ENCODE measurements at places on chromosomes 1 and 21.
A peak's percentile ranks its signal among the peaks of the same experiment; 100 is the strongest.

DNA sequence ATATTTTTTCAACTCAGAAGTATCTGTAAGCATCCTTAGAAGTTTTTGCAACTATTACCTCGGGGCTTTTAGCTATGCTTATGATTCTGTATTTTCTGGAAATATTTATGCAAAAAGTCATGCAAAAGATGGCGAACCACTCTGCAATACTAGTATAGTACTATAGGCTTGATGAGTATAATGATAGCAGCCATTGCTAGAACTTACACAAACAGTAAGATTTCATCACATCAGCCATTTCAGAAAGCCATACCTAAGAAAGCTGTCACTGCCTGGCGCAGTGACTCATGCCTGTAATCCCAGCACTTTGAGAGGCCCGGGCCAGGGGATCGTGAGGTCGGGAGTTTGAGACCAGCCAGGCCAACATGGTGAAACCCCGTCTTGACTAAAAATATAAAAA, 227.1 kb downstream of the LRRC7 start:
- peak; percentile 3 for DNase-seq

- DNase-seq: no peak
These were observed 288.7 kb downstream of the LMX1A start for GRCh38 chr1:165067829-165068228.

DNA sequence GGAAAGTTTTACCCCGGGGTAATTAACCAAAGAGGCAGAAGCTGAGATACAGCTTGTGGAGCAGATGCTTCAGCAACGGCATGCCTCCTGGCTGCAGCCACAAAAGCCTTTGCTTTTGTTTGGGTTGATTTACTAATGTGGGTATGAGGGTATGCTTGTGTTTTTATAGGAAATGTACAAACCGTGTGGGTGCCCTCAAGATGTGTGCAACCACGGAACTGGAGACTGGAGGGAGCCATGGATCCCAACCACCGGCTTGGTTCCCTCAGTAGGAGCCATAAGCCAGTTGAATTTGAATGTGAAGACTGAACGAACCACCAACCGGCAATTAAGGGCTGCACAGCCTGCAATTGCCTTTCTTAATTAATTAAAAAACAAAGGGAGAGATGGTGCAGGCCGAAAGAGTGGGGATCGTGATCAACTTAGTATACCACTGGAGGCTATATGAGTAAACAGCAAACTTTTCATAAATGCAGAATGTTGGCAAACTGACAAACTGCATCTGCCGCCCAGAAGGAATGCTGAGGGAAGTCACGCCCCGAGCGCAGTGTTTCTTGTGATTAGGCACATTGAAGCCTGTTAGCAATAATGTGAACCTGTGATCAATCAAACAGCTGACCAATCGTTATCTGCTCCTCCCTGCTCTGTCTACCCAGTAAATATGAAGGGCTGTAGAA, 104.1 kb downstream of the DISP1 start:
- DNase-seq: peak; percentile 59

DNA sequence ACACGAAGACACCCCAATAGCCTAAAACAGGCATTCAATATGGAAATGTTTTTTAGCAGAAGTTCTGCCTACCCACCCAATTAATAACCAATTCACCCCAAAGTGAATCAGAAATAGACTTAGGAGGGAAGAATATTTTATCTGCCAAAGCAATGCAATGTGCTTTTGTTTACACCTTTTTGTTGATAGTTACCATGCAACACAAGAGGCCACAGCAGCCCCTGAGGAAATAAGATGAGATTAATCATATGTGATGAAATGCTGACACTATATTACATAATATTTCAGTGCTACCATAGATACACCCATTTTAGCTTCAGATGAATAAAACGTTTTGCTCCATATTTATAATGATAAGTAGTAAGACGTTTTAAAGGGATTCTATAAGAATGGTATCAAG, 60.9 kb upstream of the RGS2 start:
- DNase-seq: no peak

DNA sequence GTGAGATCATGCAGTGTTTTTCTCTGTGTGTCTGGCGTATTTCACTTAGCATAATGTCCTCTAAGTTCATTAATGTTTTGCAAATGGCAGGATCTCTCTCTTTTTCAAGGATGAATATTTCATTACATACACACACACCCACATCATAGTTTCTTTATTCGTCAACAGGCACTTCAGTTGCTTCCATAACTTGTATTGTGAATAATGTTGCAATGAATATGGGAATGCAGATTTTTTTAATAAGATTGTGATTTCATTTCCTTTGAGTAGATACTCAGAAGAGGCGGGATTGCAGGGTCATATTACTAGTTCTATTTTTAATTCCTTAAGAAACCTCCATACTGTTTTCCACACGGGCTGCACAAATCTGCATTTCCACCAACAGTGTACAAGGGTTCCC, 134.0 kb downstream of the CLEC20A start:
- DNase-seq: peak; percentile 62

- no peak for DNase-seq
These were observed 168.5 kb upstream of the IRF2BP2 start for GRCh38 chr1:234778221-234779159.

- DNase-seq: peak; percentile 82
These were observed 1.7 kb upstream of the FYB2 start for GRCh38 chr1:56820755-56821461.

DNA sequence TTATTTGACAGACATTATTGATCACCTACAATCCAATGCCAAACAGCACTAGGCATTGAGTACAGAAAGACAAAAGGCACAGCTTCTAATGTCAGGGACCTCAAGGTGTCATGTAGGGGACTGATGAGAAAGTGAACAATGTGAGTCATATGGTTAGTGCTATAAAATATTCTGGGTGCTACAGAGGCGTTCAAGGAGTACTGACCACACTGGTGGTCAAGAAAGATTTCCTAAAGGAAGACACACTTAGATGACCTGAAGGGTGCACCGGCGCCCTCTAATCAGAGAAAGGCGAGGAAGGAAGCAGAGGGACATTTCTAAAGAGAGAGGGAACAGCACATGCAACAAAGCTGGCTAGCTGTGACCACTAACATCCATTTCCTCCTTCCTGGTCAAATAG, 64.9 kb upstream of the F3 start:
- peak; percentile 21 for DNase-seq

DNA sequence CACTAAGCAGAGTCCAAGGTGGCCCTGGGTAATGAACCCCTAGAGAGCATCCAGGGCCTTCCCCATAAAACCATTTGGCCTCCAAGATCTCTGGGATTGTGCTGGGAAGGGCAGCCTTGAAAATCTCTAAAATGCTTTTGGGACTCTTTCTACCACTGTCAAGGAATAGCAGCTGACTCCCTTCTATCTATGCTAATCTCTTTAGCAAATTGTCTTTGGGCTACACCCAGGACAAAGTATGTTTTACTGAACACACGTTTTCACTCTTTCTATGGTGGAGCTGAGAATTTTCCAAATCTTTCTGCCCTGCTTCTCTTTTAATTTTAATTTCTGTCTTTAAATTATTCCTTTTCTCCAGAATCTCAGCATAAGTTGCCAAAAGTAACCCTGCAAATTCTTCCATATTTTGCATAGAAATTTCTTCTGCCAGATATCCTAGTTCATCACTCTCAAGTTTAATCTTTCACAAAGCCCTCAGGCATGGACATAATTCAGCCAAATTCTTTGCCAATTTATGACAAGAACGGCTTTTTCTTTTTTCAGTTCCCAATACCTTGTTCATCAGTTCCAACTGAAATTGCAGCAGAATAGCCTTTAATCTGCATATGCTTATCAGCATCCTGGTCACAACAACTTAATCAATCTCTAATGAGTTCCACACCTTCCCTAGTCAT, 687.0 kb upstream of the ADGRL4 start:
- DNase-seq: no peak

- no peak for DNase-seq
These were observed 734.3 kb downstream of the ADGRL2 start for GRCh38 chr1:82534996-82535395.

DNA sequence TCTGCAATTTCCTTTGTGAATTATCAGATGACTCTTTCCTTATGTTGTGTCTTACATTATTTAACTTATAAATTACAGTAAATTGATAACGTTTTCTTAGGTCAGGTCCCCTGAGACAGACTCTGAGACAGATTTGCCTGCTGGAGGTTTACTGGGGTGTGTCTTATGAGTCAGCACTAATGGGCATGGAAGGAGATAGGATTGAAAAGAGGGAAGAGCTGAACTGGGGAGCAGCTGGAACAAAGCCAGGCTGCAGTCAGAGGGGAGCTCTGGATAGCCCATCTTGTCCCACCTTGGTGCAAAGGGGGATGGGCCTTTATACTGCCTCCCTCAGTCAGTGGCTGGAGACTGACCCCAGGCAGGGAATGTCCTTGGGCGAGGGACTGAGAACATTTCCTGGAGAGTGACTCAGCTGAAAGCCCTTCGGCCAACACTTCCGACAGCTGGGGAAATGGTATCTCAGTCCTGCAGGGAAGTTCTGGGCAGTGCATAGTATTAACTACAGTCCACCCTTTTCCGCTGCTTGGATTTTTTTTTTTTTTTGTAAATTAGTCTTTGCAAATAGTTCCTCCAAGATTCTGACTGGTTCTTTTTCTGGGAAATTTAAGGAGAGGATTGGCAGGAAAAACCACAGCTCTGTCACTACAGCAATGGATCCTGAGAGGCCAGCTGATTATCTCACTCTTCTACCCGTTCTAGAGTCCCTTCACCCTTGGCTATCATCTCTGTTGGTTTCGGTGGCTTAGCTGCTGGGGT, 39.1 kb upstream of the CDC42BPA start:
- peak; percentile 95 for DNase-seq

DNA sequence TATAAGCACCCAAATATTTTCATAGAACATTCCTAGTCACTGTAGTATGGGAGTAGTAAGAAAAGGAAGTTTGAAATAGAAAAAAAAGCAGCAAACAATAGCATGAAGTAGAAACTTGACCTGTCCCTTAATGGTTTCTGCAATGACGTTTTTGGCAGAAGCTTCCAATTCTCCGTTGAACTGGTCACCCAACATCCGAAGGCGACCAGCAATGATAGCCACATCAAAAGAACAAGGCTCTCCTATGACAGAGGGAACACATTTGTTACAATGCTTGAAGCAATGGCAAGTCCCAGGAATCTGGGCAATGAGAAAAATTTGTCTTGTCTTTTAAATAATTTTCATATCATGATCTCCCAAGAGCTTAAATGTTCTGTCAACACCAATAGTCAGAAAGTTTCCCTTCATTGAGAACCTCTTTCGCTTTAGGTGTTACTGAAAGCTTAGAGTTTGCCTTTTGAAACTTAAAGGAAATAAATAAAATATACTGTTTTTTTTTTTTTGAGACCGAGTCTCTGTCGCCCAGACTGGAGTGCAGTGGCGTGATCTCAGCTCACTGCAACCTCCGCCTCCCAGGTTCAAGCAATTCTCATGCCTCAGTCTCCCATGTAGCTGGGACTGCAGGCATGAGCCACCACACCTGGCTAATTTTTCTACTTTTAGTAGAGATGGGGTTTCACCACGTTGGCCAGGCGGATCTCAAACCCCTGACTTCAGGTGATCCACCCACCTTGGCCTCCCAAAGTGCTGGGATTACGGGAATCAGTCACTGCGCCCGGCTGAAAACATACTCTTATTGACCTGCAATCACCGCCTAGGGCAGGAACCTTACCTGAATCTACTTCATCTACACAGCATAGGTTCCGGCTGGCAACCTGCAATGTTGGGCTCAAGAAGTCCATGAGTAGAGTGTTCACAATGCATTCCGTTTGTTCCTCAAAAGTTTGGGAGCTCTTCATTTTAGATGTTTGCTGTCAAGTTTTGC, 672 bp downstream of the BCL2L15 start:
- no peak for DNase-seq

DNA sequence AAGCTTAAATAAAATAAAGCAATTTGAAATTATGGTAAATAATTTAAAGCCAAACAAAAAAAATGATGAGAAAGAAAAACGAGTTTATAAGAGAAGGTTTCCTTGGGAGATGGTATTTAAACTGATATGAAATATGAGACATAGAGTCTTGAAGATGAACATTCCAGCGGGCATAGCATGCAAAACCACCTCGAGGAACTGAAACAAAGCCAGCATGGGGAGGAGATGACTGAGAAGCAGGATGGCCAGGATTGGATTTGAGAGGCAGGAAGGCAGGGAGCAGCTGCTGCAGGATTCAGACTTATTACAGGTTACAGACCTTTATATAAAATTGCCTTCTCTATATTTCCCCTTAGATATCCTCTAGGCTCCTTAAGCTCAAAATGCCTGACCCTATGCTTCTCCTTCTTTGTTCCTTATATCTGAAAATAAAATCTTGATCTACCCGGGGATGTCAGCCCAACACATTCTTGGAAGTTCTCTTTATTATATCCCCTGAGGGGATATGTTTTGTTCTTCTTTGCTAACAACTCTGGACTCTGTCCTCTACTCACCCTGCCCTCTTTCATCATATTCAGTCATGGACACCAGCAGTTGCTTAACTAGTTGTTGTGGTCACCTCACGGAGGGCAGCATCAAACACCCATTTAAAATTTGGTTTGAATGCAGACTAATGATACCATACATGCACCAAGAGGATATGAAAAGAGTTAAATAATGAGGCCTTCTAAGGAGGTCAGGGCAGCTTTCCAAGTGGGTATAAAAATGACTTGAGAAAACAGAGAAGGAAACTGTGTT, 719.1 kb upstream of the B3GALT2 start:
- DNase-seq: peak; percentile 75

DNA sequence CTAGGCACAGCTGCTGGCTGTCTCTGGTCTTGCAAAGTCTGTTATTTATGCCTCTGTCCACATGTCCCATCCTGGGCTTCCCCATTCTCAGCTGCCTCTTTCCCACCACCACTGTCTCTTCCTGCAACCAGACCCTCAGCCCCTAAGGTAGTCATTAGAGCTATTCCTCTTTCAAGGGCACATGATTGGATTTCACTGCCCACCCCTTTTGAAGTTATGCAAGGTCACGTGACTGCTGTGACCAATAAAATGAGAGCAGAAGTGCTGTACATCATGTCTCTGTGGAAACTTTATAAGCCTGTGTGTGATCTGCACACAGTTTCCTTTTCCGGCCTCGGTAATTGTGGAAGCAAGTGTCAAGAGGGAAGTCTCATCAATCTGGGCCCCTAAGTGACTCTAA, 136.6 kb upstream of the HMGB4 start:
- no peak for DNase-seq

- DNase-seq: no peak
These were observed 463.1 kb upstream of the NEGR1 start for GRCh38 chr1:72745413-72745812.

DNA sequence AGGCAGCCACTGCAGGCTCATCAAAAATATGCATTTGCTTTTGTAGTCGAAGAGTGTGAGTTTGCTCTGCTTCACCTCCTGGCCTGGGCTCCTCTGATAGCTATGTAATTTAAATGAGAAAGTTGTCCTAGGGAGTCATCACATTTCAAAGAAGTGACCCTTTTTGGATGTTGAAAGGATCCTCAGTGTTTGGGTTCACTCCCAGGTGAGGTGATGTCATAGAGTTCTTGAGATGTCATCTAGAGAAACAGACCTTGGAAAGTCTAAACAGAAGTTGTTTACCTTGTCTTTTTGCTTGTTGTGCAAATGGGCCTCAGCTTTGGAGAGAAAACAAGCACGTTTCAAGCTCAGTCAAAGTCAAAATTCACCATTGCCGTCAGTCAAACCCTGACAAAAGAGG, 92.0 kb upstream of the BARHL2 start:
- no peak for DNase-seq

All from EL (cell line).